Left lung (tissue), 14 donors: ENCODE measurements at places on chromosomes 2 and 18.

GRCh38 chr2:45124456-45124855 lies 115.2 kb upstream of the SIX2 start:
- DNase-seq: no peak

- no peak for DNase-seq
These were observed 591 bp downstream of the C2orf80 start for GRCh38 chr2:208189069-208189809.

DNA sequence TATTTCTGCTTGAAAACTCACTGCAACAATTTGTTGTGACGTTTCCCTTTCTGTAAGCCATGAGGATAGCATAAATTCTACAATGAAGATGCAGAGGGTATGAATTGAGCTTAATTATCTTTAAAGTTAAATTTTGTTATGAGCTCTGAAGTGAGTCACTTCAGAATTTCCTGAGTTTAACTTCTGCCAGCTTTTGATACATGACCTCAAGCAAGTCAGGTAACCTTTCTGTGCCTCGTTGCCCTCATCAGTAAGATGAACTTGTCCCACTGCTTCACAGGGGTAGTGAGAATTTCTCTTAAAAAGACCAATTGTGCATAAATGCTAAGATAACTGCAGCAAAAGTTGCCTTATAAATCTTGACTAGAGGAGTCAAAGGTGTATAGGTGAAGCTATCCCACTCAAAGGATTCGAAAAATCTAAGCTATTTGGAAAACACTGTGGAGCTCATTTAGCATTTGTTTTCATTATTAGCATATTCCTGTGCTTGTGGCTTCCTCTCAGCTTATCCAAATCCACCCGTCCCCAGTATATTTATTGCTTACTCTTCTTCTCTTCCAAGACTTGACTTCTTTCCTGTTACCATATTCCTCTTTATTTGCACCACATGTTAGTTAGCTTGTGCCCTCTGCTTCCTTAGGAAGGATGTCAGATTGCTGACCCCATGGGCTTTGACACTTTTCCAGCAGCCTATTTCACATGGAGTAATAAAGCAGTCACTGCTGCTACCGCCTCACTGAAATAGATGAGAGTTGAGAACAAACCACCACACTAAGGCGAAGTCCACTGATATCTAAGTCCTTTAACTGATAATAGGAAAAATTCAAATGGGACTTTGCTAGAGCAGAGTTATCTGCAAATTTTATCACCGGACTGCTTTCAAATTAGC lies 428.6 kb downstream of the ERBB4 start:
- no peak for DNase-seq

DNA sequence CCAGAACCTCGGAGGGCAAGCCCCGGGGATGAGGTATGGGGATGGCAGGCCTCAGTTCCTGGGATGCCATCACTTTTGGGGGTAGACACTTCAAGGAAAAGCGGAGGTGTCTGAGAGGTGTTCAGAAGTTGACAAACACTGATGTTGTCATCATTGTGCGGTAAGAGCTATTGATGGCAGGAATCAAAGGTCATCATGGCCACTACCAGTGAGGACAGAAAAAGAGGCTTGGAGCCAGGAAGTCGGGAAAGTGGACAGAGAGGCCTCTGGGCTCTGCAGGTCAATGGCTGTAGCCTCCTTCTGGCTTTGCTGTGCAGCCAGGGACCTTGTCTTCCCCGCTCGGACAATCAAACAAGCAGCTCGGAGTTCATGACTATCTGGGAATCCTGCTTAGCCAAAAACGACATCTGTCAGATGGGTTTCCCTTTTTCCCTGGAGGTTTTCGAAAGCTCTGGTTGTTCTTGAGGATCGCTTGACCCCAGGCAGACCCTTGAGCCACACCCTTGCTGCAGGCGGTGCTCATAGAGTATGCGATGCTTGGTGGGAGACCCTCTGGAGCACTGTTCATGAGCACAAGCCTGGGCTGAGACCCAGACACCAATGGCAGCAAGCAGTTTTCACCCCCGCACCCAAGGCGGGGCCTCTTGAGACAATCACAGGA lies 19.4 kb downstream of the ACKR3 start:
- DNase-seq: no peak

- DNase-seq: no peak
These were observed 1091.5 kb upstream of the GYPC start for GRCh38 chr2:125564471-125564870.

GRCh38 chr2:96874198-96874831 lies 4.4 kb upstream of the SEMA4C start:
- peak; percentile 65 for DNase-seq

GRCh38 chr2:105772362-105772761 lies 27.6 kb downstream of the NCK2 start:
- DNase-seq: no peak
